ENCODE measurements at places on chromosomes 4 and X. TPM values are rescaled to one million over a fixed set of nuclear protein-coding genes. Genes with fewer than 3 reads are reported as not detected.
A peak's percentile ranks its signal among the peaks of the same experiment; 100 is the strongest.

- no peak for DNase-seq
These were observed 28.4 kb downstream of the PIR start for GRCh38 chrX:15464704-15465103.

- no peak for DNase-seq
These were observed 135.1 kb upstream of the ATP6AP2 start for GRCh38 chrX:40445691-40446090.

DNA sequence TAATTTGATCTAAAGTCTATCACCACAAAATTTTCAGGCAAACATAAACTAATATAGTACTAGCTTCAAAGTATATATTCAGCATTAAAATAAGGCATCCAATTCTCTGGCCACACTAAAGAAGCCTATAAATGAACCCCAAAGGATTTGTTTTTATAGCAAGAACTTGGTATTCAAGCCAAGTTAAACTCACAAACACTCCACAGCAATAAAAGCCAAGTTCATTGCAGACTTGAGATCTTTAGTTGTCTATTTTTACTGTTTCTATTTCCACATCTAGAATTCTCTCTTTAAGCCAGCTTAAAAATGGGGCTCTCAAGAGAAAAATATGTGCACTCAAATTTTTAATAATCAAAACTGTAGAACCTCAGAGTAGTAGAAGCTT lies 51.1 kb downstream of the WDFY3 start:
- no peak for DNase-seq

- DNase-seq = no peak
These were observed 565.0 kb downstream of the BCOR start for GRCh38 chrX:39532761-39533160.

DNA sequence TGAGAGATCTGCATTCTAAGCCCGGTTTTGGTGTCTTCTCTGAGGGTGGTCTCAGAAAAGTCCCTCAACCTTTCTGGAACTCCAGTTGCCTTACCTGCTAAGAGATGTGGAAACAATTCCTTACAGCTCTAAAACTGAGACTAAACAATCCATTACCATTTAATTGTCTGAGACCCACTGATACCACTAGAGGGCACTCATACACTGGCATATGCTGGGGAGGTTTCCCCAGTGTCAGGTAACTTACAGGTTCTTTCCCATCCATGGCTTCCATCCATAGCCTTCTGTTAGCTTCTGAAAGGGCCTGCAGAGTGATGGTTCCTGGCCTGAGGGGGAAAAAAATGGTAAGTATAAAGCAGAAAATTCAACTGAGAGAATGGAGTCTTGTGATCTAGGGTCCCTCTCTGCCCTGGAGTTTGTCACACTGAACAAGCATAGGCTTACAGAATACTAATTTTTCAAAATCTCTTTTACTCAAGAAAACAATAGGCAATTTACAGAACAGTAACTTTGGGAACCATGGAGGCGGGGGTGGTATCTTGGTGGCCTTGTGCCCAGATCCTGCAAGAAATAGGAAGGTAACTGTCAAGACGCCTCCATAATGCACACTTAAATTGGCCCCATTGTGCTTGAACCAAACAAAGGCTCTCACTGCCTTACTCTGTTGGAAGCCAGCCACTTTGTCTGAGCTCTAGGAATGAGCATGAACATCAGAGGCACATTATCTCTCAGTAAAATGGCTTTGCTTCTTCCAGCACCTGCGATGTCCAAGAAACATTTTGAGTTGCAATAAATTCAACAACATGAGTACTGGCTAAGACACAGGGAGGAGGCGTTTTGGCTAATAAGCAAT lies 236.1 kb downstream of the OPHN1 start:
- DNase-seq = peak; percentile 50

DNA sequence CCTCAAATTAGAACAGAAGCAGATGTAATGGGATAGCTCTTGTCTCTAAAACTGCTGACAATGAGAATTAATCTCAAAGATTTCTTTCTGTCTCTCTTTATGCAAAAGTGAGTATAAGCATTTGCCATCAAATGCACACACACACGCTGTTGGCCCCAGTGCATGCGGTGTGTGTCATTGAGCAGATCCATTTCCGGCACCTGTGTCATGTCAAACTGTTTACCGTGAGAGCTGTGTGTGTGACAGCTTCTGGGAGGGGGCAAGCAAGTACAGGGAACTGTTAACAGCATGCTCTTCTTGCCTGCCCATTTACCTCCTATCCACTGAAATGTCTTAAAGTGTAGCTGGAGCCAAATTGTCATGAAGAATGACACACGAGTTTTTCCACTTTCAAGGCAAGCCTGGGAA lies 297.9 kb upstream of the FAT4 start:
- no peak for DNase-seq

DNA sequence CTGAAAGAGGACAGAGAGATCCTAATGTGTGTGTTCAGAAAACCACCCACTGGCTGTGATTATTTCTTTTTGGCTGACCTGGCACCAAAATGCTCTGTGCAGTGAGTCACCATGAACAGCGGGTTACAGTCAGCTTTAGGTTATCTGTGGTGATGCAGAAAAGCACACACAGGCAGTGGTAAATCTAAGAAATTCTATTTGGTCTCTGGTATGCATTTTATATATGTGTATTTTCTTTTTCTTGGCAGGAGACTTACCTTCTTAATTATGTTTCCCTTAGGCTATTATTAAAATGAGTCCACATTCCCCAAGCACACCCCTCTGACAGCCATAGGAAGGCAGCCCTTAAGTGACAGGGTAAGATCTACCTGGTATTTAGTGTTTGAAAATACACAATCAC lies 79.1 kb upstream of the TFDP3 start:
- no peak for DNase-seq

GRCh38 chr4:76718831-76719230 lies 179.1 kb downstream of the SOWAHB start:
- DNase-seq = no peak

DNA sequence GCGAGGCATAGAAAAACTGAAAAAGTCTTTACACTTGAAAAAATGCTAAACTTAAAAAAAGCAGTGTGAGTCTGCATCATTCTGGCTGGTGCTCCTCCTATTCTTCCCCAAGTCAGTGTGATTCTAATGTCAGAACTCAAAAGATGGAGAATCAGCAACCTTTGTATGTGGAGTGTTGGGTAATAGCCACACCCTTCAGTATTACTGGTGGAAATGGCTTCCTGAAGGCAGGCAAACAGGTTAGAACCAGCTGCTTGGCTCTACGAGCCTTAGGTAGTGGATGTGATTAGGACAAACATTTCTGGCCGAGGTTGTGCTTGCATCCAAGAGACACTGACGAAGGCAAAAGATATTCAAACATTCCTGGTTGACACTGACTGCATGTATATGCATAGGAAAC lies 353.4 kb upstream of the TACR3 start:
- no peak for DNase-seq

The VSIG1 gene
- total RNA-seq = 0.62 TPM

GRCh38 chr4:184310881-184311709 lies 93.4 kb upstream of the ENPP6 start:
- DNase-seq = peak; percentile 89

The CCKAR gene
- not detected for total RNA-seq

Data from colonic mucosa (tissue), 4 donors.